ENCODE measurements at places on chromosomes 2 and 18.

- no peak for DNase-seq
Measured at GRCh38 chr2:28654663-28655320, 96.8 kb upstream of the PPP1CB start.

GRCh38 chr2:191018643-191019119 is 4.7 kb upstream of the STAT1 start:
- DNase-seq = peak; percentile 54

GRCh38 chr2:58734365-58734764 is 493.2 kb upstream of the FANCL start:
- no peak for DNase-seq

DNA sequence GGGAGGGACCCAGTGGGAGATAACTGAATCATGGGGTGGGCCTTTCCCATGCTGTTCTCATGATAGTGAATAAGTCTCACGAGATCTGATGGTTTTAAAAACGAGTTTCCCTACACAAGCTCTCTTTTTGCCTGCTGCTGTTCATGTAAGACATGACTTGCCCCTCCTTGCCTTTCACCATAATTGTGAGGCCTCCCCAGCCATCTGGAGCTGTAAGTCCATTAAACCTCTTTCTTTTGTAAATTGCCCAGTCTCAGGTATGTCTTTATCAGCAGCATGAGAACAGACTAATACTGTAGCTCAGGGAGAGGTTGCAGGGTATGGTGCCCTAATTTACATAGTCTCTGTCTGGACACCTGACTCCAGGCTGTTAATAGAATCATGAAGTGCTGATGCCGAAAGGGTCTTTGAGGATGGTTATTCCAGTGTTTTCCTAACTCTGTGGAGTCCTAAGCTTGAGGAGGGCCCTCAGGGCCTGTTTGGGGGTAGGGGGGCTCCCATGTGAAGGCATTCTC is 343.2 kb downstream of the ALK start:
- no peak for DNase-seq

GRCh38 chr2:230423851-230424458 is 8.0 kb downstream of the SP100 start:
- DNase-seq = no peak

DNA sequence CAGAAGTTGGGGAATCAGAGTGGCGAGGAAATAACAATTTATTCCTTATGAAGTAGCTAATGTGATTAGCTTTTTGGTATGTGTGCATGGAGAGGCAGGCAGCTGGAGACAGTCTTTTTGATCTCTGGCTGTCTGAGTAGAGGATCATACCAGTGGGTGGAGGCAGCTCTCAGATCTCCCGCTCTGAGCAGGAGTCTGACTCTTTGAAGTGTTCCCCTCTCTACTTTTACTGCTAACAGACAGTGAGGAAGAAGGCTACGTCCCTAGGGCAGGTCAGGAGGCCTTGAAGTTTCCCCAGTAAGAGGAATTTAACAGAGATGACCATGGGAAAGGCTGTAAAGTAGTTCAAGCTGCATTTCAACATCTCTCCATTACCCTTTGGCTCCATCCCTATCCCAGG is 111.9 kb upstream of the REG3A start:
- no peak for DNase-seq

GRCh38 chr2:68328901-68329300 is 9.2 kb upstream of the CNRIP1 start:
- no peak for DNase-seq

GRCh38 chr2:97845818-97846217 is 132.4 kb downstream of the ZAP70 start:
- no peak for DNase-seq

DNA sequence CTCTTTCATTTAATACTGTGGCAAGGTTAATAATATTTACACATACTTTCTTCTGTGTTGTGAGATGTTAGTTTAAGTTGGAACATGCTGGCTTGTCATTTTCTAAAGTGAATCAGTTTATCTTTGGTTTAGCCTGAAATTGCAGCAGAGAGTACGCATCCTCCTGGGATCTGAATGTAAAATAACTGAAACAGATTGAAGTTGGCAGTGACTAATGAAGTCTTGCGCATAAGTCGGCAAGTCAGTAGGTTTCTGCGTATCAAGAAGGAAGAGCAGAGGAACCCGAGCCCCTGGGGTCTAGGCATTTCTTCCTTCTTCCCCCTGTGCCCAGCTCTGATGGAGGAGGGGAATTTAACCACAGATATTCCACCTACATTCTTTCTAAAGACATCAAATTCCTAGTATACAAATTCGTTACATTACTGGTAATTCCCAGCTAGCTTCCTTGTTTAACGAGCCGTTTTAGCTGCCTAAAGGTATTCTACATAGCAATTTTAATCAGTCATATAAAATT is 392.1 kb upstream of the RAB12 start:
- DNase-seq = no peak

DNA sequence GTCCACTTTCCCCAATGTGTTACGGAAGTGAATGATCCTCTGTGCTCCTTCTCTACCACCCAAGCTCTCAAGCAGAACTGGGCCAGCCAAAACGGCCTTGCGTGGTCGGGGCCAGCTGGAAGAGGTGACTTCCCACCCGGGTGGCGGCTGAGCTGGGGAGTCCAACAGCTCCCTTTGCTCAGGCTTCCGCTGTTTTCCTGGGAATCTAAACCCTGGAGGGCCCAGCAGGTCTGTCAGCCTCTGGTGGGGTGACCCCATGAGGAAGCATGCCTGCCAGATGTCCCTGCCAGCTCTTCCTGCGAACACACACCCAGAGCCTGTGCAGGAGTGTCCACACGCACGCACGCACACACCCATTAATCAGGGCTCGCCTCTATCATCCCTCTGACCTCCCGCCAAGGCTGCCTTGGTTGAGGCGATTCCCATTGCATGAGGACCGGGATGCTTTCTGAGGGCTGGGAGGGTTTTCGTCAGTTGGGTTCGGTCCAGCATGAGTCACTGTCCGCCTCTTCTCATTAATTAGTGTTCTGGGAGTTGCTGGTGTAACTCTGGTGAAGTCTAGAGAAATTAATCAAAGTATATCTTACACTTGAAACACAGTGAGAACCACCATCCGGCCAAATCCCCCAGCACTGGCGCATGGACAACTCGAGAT is 90.6 kb downstream of the TWIST2 start:
- no peak for DNase-seq

DNA sequence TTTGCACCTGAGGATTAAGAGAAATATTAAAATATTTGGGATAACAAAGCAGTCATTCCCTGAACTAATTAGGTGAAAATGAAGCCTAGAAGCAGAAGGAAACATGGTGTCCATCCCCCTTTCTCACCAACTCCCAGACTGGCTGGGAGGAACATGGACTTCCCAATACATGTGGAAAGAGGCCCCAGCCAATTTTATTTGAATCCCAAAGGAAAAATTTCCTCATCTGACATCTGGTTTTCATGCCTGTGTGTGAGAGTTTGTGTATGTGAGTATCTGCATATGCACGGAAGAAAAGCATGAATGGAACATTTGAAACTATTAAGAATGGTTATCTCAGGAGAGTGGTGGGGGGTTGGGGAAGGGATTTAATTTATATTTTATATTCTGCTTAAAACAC is 84.3 kb downstream of the COPS8 start:
- no peak for DNase-seq

DNA sequence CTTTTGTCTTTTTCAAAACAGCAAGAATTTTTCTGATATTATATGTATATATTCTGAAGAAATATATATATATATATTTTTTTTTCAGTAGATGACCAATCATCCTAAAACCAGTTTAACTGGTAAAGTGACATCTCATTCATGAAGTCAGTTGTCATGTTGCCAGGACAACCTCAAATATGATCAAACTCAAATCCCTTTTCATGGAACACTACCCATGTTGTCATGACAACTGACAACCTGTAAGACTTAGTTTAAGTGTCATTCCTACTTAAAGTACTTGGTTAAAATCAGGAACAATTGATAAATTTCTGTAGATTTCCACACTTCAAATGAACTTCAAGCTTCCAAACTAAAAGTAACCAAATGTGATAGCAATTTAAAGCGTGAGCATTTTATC is 101.8 kb upstream of the ERBB4 start:
- no peak for DNase-seq

DNA sequence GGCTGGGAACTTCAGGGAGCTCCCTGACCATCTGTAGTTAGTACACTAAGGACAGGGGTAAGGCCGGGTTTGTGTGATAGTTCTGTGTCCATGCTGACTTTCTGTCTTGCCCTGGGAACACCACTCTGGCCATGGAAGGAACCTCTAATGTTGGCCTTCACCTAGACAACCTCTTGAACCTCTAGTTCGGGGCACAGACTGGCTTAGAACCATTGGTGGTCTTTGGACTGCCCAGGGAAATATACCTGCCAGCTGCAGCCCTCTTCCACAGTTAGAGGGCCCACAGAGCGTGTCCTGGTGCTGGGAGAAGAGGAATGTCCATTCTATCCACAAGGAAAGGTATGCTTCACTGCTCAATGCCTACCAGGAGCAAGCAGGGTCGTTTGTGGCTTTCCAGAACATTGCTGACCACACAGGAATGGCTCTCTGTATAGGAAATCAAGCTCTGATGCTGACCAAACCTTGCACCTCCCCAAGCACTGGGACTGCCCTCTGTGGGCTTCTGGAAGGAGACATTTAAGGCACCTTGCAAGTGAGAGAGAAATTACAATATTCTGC is 318.8 kb upstream of the EPAS1 start:
- DNase-seq = no peak

DNA sequence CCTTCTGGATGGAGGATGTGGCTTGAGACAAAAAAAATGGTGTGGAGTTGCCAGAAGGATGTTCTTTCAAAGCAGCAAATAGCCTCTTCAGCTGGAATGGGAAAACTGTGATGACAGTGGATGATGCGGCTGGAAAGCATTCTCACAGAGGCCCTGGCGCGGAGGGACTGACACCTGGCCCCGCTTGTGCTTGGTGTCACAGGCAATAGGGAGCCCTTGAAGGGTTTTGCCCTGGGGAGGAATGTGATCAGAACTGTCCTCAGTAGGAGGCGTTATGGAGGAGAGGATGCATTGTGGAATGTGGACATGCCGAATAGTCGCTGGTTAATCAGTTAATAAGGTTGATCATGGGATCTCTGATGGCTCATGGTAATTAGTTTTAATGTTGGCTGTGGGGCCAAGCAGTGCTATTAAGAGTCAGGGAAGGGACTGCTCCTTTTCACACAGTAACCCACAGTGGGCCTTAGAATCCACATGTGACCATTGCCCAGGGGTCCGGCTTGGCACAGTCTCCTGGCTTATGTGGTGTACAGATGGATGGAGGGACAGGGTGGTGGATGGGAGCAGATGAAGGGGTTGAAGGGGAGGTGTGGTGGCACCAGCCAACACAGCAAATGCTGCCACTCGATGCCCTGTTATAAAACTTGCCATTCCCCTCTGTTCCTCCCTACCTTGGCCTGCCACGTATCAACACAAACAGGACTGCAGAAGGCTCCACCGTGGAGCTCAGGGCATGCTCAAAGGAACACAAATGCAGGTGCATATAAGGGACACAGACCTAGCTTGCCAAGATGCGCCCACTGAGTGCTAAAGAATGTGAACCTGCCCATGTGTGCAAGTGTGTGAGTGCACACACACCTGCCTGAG is 71.7 kb downstream of the CIB4 start:
- no peak for DNase-seq

GRCh38 chr2:3659447-3660432 is 1.7 kb downstream of the ALLC start:
- DNase-seq = no peak

- DNase-seq = no peak
Measured at GRCh38 chr2:189474526-189474925, 33.3 kb downstream of the WDR75 start.

- peak; percentile 1 for DNase-seq
Measured at GRCh38 chr2:42569116-42569711, 782 bp downstream of the MTA3 start.
